Stimulated activated CD4-positive, alpha-beta T cell treated with anti-CD3 and anti-CD28 coated beads, Interleukin-15, amount 100 ng/mL, for 1 hour (primary cell): ENCODE measurements at places on chromosomes 5 and 9.

- no peak for DNase-seq
Measured at GRCh38 chr9:136697146-136697820, 10.0 kb upstream of the AGPAT2 start.

GRCh38 chr5:167160388-167160787 lies 1131.1 kb upstream of the WWC1 start:
- no peak for DNase-seq

DNA sequence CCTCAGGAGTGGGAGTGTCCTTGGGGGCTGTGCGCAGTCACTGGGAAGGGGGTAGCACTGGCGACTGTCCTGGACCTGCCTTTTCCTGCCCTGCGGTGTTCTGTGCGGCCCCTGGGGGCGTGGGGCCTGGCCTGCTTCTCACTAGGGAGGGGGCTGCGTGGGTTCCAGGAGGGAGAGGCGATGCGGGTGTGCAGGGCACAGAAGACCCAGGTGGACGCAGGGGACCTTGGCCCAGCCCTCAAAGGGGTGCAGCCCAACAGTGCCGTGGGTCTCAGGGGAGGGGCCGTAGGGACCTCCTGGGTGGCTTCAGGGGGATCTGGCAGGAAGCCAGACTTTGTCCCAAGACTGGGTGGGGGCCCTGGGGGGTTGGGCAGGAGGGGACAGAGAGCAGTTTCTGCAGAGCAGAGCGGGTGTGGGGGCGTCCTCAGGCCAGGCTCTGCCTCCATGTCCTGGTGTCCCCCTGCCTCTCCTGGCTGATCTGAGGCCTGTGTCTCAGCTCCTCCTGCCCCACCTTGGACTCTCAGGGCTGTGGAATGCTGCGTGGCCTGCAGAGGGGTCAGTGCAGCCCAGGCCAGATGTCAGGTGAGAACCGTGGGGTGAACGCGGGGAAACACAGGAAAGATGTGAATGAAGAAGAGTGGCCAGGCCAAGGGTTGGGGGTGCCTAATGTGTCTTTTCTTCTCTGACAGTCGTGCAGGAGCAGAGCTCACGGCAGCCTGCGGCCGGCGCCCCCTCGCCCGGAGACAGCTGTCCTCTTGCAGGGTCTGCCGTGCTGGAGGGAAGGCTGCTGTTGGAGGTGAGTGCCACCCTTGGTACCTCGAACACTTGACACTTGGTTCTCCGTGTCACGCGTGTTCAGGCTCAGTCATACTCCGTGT lies 54.6 kb downstream of the AHRR start:
- no peak for DNase-seq

- no peak for DNase-seq
Measured at GRCh38 chr9:101592788-101593187, 2.0 kb downstream of the PPP3R2 start.

- no peak for DNase-seq
Measured at GRCh38 chr9:311841-312240, 97.2 kb downstream of the DOCK8 start.

- DNase-seq = no peak
Measured at GRCh38 chr5:91106842-91107511, 276.1 kb downstream of the ARRDC3 start.

GRCh38 chr5:59260200-59260599 lies 633.3 kb downstream of the PDE4D start:
- DNase-seq = no peak

DNA sequence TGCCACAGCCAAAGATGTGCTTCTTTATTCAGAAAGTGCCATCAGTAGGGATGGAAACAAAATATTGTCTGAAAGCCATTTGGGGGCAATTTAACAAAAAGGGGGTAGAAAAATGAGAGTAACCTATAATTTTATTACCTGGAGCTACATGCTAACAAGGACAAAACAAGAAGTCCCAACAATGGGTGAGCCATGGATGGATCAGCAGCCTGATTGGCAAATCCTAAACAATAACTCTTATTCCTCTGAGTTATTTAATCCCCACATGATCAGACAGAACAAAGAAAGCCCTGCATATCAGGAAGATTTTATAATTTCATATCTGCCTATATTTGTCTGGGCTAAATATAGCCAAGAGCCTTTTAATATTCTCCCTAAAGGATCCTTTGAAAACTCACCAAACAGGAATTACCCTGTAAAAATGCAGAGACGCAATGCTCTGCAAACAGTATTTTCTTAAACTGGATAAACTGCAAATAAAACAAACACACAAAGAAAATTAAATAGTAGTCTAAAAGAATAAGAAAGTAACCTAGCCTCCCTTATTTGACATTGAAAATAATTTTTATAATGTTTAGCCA lies 483.4 kb downstream of the ZNF608 start:
- no peak for DNase-seq

DNA sequence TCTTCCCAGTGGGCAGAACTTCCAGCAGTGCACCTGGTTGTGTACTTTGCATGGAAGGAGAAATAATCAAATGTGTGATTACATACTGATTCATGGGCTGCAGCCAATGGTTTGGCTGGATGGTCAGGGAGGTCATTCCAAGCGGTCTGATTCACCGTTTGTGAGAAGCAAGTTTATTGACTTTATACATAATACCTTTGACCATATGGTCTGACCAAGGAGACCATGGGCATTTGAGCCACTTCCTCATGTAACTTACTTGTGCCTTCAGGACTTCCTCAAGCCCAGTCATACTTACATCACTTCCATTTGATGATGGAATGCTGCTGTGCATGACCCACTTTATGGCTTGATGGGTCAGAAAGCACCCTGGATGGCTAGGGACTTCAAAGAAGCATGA lies 41.1 kb downstream of the DAP start:
- no peak for DNase-seq

- DNase-seq = no peak
Measured at GRCh38 chr9:28260330-28260729, 687.0 kb upstream of the C9orf72 start.

- no peak for DNase-seq
Measured at GRCh38 chr9:127154390-127155191, 32.2 kb upstream of the ANGPTL2 start.

- DNase-seq = no peak
Measured at GRCh38 chr5:15377573-15378340, 122.2 kb upstream of the FBXL7 start.

DNA sequence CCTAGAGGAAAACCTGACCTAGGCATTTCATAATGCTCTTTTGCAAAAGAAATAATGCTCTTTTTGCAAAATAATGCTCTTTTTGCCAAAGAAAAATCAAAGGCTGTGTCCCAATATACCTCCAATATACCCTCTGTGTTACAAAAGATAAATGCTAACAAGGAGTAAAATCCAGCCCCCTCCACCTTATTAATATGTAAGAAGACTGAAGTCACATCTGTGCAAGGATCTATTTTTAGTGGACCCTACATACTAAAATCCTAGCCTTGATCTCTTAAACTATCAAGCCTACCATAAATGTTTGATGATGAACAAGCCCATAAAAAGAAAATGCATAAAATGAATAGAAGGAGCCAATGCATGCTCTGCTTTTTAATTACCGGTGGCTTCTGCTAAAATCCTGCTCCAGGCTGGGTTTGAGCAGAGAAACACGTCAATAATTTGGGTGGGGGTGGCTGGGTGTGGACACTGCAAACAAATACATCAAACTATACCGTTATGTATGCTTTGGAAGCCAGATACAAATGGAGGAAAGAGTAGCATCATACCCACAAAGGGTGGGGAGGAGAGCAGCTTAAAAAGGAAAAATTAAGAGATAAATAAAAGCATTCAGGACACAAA lies 131.6 kb downstream of the SEMA6A start:
- no peak for DNase-seq

- DNase-seq = no peak
Measured at GRCh38 chr5:103263054-103263453, 4.5 kb downstream of the MACIR start.

DNA sequence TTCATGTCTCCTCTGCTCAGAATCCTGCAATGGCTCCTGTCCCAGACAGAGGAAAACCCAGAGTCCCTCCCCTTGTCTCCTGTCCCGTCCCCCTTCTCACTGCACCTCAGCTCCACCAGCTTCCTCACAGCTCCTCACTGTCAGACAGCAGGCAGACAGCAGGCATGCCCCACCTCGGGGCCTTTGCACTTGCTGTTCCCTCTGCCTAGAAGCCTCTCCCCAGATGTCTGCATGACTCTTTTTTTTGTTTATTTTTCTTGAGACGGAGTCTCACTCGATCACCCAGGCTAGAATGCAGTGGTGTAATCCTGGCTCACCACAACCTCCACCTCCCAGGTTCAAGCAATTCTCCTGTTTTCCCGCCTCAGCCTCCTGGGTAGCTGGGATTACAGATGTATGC lies 8.8 kb upstream of the SLC6A7 start:
- no peak for DNase-seq

GRCh38 chr5:116517488-116517887 lies 57.1 kb downstream of the SEMA6A start:
- no peak for DNase-seq

DNA sequence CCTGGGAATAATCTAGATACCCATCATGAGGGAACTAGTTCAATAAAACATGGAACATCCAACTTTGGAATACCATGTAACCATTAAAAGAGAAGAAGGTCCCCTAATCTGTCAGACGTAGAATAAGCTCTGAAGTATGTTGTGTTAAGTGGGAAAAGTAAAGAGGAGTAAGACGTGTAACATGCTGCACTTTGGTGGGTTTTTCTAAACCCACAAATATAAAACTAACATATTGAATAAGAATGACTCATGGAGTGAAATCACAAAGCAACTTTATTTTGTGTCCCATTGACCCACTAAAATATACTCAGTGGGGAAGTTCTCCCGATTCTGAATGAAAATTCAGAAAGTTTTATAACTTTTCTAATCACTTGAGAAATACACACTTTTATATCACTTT lies 67.9 kb upstream of the PIK3R1 start:
- DNase-seq = no peak

- no peak for DNase-seq
Measured at GRCh38 chr5:108201721-108202120, 180.2 kb downstream of the FBXL17 start.

DNA sequence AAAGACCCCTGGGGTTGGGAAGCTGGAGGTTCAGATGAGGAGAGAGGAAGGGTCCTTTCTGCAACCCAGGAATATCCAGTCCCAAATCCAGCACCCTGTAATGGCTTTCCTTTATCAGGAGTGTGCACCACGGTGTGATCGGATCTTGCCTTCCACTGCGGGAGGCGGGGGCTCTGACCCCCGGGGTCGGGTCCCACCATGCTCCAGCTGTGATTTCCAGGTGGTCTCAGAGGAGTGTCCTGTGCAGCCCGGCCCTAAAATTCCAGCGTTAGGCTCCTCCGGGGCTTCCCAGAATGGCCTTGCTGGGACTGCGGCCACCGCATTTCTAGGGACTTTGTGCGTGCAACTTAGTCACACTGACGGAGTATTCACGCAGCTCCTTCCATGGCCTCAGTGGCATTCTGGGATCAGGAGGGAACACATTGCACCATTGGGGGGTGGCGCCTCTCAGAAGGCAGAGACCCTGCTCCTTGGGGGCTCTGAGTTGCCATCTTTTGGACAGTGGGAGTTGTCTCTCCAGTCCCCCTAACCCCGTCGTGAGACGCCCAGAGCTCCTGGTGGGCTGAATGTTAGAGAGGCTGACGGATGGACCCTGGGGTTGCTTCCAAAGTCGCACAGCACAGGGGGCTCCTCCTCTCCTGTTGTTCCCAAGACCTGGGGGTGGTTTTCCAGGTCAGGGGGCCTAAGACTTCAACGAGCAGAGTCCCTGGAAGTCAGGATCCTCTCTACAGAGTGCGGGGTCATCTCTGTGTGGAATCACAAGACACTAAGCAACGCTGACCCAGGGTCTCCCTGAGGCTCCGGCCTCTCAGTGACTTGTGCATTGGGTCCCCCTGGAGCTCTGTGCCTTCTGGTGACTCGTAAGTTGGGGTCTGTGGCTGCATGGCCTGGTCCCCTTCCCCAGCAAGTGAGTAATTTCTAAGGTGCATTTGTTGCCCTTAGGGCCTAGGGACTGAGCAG lies 42.7 kb upstream of the IRX4 start:
- no peak for DNase-seq

- DNase-seq = no peak
Measured at GRCh38 chr9:529731-530130, 311.8 kb upstream of the DMRT1 start.

- DNase-seq = no peak
Measured at GRCh38 chr5:59609501-59610265, 283.8 kb downstream of the PDE4D start.
